ENCODE measurements at places on chromosomes 1 and 21.

DNA sequence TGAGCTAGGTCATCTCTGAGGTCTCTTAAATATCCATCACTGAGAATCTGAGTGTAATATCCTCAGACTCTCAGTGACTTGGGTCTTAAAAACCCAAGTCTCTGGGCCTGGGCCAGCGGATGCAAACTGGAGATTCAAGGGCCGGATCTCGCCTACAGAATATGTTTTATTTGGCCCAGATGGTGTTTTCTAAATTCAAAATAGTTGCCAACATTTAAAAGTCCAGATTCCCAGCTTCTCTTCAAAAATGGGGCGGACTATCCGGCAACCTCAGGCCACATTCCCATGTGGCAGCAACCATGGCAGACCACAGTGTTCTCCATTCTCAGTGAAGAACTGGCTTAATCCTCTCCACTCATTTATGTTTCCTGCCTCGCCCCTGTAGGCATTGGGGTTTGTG is 12.7 kb upstream of the HEYL start:
- no peak for DNase-seq

- DNase-seq = no peak
Observed at GRCh38 chr1:156508205-156508954, 7.8 kb upstream of the MEF2D start.

DNA sequence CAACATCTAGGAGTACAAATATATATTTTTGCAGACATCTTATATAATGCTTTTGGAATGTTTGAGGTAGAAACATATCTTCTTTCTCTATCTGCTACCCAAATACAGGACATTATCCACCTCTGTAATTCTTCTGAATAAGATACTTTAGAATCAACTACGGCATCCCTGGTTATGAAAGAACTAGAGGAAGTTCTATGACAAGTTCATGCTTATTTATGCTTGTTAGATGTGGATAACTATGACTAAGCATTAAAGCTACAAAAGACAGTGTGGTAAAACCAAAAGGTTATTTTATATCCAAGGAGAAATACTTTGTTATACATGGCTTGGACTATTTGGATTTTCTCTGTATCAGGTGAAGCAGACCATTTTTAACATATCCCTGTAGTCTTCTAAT is 894.0 kb downstream of the KCNT2 start:
- DNase-seq = no peak

GRCh38 chr1:224497714-224498573 is 63.3 kb upstream of the WDR26 start:
- no peak for DNase-seq

DNA sequence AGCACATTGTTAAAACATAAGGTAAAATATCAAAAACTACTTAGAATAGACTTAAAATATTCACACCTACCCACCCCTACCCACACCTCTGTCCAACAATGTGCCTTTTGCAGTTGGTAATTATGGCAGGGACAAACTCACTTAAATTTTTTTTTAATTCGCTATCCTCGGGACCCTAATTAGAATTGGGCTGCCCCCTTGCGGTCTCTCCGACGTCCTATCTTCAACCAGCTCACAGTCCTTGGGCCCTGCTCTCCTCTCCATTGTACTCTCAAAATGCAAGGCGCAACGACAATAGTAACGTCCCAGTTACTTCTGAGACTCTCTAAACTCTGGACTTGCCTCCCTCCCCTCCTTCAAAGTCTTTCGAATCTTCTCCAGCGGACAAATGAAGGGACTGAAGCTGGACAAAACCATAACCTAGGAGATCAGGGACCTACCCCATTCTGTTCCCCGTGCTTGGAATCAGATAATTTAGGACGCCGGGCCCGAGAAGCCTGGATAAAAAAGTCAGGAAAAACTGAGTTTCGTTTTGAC is 1.1 kb upstream of the CIART start:
- no peak for DNase-seq

DNA sequence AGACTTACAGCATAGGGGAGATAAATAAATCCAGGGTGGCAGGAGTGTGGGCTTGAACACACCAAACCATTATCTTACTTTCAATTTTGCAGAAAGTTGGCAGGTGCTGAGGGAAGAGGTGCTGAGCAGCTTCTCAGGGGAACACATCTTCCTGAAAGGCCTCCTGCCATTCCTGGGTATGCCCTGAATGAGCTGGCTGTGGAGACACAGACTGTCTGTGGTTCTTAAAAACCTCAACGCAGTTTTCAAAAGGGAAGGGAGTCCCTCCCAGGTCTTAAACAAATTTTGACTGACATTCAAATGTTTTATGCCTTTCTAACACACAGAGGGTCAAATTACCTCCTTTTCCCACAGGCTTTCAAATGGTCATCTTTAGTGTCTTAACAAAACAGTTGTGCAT is 166.9 kb downstream of the TNFSF18 start:
- no peak for DNase-seq

DNA sequence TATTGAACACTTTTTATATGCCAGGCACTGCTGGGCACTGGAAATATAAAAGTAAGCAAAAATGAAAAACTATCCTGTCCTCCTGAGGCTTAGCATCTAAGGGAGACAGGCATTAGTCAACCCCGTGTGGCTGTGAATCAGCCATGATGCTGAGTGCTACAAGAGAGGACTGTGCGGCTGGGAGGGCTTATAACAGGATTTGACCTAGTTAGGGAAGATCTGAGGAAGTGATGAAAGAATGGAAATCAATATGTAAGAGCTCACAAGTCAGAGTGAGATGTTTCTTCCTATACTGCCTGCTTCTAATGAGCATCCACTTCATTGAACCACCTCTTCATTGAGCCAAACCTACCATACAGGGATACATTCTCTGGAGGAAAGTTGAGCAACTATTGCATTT is 15.1 kb downstream of the TRIM45 start:
- DNase-seq = no peak

Measured in renal cortex interstitium (tissue), 15 donors.